ENCODE measurements at places on chromosomes 3 and 15.
A peak's percentile ranks its signal among the peaks of the same experiment; 100 is the strongest.

- DNase-seq, result peak; percentile 38
Observed at GRCh38 chr3:113287803-113288648, 76.7 kb downstream of the BOC start.

GRCh38 chr3:9108876-9109567, 140.4 kb downstream of the SRGAP3 start:
- DNase-seq, result no peak

DNA sequence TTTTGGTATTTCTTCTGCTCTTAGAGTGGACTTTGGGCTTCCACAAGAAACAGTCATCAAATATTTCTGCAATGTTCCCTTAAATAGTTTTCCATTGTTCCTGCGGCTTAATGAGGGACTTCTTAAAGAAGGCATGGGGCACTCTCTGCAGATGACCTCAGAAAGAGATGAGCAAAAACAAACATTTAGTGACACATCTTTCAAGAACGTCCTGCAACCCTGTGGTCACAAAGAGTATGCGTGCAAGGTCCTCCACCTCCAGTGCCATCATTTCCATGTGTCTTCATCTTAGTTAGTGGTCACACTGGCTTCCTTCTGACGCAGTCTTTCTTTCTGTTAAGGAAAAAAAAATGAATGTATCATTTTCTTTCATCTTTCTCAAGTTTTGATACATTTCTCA, 56.2 kb downstream of the GREM1 start:
- no peak for DNase-seq

DNA sequence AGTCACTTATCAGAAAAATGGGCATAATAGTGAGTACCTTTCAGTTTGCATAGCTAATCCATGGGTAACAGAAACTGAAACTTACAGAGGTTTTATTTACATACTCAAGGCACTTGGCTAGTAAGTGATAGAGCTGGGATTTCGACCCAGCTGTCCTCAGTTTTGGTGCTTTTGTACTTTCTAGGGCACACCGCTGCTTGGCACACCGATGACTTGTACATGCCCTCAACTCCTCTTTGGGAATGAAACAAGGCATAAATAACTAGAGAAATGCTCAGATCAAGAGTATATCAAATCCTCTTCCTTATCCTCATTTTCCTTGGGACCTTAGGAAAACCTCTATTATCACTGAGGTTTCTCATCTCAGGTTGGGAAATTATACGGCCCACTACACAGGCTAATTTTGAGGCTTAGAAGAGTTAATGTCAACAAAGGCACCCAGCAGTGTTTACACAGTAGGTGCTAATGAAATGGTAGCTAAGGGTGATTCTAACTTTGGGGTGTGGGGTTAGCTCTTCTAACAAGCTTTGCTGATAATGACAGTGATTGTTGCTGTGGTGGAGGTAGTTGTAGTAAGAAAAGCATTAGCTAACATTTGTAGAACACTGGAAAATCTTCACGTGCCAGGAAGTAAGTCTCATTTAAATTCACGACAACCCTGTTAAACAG, 20.3 kb upstream of the DGKG start:
- no peak for DNase-seq

DNA sequence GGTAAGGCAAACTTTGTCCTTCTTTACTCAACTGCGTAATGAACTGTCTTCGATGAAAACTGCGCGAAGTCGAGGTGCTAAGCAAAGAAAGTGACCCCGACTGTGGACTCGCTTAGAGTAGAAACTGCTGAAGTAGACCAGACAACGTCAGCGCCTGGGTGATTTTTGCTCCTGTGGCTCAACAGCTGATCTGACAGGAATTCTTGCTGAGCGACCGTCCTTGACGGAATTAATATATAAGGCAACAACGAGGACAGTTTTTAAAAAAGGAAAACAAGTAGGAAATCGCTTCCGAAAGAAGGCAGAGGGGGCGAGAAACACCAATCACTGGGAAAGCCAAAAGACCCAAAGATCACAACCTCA, 541 bp downstream of the RPS27L start:
- no peak for DNase-seq

GRCh38 chr3:189898559-189899153, 222.0 kb downstream of the P3H2 start:
- DNase-seq, result no peak

DNA sequence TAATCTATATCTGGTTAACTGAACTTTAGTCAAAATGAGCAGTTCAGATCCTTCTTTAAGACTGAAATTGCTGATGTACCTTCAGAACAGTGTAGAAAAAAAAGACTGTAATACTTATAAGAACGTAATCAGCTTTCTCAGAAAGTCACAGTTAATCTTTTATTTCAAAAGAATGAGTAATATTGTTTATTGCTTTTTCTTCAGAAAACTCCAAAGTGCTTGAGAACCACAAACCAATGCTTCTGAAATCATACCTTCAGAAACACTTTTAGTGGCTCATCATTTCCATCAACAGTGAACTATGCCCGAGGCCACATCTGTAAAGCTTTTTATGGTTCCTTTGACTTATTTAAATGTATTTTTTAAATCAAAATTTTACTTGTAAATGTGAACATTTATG, 33.3 kb upstream of the CLASP2 start:
- DNase-seq, result no peak

GRCh38 chr3:15983693-15984092, 185.9 kb upstream of the ANKRD28 start:
- DNase-seq, result no peak

- no peak for DNase-seq
Observed at GRCh38 chr3:196454935-196455334, 22.7 kb upstream of the UBXN7 start.

- DNase-seq, result no peak
Observed at GRCh38 chr3:162489853-162490252, 993.2 kb downstream of the OTOL1 start.

GRCh38 chr3:146307456-146307725, 56.5 kb upstream of the PLSCR4 start:
- no peak for DNase-seq

DNA sequence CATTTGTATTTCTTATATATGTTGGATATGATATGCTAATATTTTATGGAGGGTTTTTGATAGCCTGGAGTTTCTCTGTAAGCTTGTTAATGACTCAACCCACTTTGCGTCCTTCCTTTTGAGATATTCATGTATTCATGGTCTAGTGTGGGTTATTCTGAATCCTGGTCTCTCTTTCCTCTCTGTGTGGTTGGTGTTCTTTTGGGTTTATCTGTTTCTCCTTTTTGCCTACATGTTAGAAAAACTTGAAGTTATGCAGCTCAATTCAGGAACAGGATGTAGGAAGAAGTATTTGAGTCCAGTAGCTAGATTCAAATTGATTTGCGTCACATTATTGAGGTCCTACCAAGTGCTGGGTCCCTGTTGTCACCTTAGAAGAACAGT, 28.1 kb downstream of the CMTM7 start:
- no peak for DNase-seq

GRCh38 chr3:8764528-8764927, 4.9 kb downstream of the OXTR start:
- DNase-seq, result no peak

DNA sequence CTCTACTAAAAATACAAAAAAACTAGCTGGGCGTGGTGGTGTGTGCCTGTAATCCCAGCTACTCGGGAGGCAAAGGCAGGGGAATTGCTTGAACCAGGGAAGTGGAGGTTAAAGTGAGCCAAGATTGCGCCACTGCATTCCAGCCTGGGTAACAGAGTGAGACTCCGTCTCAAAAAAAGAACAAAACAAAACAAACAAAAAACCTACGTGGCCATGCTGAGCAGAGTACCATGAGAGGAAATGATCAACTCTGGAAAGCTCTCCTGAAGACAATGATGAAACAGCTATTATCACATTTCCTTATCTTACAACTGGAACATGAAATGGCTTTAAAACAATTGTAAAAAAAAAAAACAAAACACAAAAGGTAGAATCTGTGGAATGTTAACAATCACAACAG, 75.2 kb downstream of the CHSY1 start:
- no peak for DNase-seq

GRCh38 chr3:172126741-172127140, 87.4 kb downstream of the FNDC3B start:
- DNase-seq, result no peak

- no peak for DNase-seq
Observed at GRCh38 chr15:38164507-38164906, 88.1 kb upstream of the SPRED1 start.

DNA sequence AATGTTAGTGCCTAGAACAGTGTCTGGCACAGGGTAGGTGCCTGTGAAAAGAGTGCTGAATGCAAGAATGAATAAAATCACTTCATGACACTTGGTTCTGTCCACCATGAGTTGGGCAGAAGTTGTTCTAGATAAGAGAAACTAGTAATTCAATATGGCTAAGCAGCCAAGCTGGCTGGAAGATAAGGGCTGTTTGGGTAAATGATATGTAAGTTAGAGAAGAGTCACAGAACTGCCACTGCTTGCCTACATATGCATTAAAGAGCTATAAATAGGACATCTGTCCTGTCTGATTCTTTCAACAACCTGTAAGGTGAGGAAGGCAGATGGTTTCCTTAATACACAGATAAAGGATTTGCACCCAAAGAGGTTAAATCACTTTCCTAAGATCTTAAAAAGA, 13.1 kb downstream of the MTMR10 start:
- DNase-seq, result no peak

DNA sequence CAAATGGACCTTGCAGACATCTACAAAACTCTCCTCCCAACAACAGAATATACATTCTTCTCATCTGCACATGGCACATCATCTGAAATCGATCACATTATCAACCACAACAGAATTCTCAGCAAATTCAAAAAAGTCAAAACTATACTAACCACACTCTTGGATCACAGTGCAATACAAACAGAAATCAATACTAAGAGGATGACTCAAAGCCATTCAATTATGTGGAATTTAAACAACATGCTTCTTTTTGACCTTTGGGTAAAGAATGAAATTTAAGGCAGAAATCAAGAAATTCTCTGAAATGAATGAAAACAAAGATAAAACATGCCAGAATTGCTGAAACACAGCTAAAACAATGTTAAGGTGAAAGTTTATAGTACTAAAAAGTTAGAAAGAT, 358.1 kb downstream of the NSUN3 start:
- DNase-seq, result no peak

DNA sequence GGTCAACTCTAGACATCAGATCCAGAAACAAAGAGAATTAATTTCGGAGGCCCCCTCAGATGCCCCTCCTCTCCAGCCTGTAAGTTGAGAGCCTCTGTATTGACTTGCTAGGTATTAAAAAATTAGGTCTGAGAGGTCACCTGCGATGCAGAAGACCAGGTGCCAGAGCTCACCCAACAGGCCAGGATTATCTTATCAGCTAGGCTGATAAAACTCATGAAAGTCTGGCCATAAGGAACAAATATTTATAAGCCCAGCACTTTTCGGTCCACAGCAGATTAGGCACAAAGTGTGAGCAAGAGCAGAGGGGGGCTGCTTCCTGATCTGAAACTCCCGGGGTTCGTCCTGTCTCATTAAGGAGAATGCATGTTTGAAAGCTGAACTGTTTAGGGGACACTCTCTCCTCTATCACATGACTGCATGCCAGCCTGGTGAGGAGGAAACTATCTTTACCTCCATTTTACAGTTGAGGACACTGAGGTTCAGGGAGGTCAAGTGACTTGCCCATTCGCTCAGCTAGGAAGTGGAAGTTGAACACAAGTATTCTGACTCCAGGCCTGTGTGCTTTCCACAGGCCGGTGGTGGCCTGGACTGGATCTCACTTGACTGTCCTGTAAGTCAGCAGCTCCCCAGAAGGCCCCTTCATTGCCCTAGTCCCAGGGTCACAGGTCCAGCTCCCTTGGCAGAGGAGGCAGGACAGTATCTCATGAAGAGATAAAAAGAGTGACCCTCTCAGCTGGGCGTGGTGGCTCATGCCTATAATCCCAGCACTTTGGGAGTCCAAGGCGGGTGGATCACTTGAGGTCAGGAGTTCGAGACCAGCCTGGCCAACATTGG, 39.6 kb upstream of the MAGEF1 start:
- no peak for DNase-seq

DNA sequence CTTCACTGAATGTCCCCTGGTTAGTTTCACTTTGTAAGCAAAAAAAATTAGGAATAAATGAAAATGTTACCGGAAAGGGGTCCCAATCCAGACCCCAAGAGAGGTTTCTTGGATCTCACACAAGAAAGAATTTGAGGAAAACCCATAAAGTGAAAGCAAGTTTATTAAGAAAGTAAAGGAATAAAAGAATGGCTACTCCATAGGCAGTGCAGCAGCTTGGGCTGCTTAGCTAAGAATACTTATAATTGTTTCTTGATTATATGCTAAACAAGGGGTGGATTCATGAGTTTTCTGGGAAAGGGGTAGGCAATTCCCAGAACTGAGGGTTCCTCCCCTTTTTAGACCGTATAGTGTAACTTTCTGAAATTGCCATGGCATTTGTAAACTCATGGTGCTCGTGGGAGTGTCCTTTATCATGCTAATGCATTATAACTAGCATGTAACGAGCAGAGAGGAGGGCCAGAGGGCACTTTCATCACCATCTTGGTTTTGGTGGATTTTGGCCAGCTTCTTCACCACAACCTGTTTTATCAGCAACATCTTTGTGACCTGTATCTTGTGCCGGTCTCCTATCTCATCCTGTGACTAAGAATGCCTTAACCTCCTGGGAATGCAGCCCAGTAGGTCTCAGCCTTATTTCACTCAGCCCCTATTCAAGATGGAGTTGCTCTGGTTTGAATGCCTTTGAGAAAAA, 41.0 kb upstream of the CMSS1 start:
- no peak for DNase-seq

GRCh38 chr3:21835264-21835663, 84.3 kb upstream of the ZNF385D start:
- DNase-seq, result no peak

- DNase-seq, result no peak
Observed at GRCh38 chr15:65406424-65407000, 16.2 kb downstream of the IGDCC4 start.

- DNase-seq, result peak; percentile 12
Observed at GRCh38 chr15:64092864-64093626, 593 bp downstream of the CIAO2A start.

DNA sequence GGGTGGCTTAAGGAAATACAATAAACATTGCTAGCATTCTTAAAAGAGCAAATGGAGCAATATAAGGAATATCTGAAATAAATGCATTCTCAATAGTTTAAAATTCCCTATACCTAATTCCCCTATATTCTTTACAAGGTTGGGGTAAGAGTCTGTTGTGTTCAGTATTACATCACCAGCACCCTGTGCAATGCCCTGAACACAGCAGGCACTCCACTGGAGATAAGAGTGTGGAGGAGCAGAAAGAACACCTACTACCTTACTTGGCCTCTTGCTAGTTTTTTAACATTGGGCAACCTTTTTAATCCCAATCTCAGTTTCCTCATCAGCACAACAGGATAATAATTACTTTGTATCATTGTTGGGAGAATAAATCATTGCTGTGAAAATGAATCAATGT, 140.2 kb upstream of the PLXND1 start:
- DNase-seq, result no peak

- DNase-seq, result no peak
Observed at GRCh38 chr3:195181741-195182469, 89.1 kb downstream of the XXYLT1 start.
